ENCODE measurements at places on chromosomes 1 and 21. TPM values are rescaled to one million over a fixed set of nuclear protein-coding genes. Genes with fewer than 3 reads are reported as not detected.
A peak's percentile ranks its signal among the peaks of the same experiment; 100 is the strongest.

DNA sequence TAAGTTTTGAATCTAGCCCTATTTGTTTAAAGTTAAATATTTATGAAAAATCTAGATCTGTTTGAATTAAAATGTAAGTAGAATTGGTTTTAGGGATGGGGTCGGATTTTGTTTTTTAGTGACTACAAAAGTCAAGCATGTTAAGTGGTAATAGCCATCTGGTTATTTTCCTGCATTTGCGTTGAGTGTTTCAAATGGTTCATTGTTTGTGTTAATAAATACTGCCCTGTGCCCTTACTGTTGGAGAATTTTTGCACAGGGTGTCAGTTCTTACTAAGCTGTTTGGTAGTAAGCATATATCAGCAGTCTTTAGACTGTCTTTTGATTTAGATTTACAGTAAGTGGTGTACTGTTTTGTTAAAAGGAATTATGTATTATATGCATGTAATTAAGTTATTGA is 46.1 kb upstream of the TARS2 start:
- no peak for DNase-seq

DNA sequence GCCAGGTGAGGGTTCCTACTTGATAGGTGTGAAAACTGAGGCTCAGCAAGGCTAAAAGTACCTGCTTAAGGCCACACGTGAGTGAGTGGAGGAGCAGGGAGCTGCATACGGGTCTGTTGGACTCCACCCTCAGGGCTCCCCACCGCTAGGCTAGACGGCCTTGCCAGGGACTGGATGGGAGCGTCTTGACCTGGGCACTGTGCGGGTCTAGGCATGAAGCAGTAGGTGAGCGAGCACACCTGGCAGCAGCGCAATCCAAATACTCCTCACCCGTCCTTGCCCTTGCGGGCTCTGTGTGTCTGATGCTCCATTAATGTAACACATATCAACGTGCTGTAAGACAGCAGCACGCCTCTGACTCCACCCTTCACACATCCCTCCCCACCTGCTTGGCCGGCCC is 94.0 kb downstream of the LACTBL1 start:
- no peak for DNase-seq

- no peak for DNase-seq
Observed at GRCh38 chr1:88488237-88488636, 195.8 kb upstream of the PKN2 start.

DNA sequence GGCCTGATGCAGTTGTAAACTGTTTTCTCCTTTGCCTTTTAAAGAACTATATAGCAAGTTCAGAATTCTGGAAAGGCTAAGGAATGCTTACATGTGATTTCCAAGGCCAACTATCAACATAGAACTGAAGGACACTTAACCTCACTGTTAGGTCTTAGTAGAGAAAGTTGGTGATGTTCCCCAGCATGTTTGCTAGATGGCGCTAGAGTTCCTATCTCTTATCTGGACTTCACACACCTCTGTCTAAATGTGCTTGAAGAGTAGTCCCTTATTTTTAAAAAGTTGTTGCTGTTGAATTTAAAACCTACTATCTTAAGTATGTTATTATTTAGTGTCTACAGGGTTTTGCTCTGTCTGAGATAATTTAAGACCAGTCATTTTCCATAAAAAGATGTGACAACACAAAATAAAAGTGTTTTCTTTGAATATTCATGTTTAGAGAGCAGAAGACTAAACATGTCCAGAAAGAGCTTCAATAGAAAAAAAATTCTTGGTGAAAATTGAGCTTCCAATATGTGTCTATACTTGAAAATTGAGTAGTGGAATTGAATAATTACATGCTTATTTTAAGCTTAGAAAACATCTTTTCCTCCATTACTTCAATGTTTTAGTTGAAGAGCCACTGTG is 237.3 kb downstream of the S1PR1 start:
- no peak for DNase-seq

DNA sequence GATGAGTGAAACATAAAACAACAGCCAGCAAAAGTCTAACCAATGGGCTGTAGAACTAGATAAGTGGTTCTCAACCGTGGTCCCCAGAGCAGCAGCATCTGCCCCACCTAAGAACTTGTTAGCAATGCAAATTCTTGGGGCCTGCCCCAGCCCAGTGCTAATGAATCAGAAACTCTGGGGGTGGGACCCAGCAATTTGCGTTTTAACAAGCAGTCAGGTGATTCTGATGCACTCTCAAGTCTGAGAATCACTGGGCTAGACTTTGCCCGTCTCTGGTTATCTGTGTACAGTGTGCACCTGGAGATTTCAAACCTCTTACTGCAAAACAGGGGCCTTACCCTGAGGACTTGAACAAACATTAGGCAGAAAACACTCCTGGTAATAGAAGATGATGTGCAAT is 66.5 kb downstream of the PLXNA2 start:
- no peak for DNase-seq

DNA sequence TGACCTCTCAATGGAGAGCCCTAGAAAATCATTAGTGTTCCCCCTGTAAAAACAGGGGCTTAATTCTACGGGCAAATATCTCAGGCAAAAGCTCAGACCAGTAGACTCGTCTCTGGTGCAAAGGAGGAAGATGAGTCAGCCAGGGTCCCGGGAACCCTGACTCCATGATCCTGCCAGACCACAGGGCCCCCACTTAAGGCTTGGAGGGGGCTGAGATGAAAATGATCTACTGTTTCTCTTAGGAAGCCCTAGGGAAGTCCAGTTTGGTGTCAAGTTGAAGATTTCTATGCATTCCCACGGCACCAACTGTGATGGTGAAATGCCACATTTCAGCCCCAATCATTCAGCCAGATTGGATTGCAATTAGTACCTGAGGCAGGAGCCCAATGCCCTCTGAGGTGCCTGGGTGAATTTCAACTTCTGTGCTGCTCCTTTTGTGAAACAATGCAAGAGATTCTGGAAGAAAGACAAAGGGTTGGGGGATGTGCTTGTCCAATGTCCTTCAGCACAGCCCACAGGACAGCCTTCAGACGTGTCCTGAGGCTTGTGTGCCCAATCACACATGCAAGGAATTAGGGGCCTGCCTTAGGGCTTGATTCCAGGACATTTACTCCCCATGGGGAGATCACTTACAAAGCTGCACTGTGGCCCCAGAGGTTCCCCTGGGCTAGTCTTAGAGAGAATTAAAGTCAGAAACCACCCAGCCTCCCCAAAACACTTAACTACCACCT is 18.1 kb downstream of the NAV1 start:
- DNase-seq, result no peak

DNA sequence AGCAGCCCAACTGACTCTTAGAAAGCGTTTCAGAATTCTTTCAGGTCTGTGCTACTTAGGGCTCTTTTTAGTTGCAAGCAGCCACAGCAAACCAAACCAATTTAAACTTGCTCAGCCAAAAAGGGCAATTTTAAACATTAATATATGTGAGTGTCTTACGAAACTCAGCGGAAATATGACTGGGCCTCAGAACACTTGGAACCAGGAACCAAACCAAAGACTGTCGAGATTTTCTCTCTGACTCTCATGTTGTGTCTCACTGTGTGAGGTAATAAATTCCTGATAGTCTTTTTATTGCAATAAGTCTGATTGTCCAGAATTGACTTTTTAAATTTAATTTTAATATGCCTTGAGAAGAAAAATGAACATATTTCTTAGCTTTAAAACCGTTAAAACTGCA is 122.3 kb downstream of the SYF2 start:
- no peak for DNase-seq

DNA sequence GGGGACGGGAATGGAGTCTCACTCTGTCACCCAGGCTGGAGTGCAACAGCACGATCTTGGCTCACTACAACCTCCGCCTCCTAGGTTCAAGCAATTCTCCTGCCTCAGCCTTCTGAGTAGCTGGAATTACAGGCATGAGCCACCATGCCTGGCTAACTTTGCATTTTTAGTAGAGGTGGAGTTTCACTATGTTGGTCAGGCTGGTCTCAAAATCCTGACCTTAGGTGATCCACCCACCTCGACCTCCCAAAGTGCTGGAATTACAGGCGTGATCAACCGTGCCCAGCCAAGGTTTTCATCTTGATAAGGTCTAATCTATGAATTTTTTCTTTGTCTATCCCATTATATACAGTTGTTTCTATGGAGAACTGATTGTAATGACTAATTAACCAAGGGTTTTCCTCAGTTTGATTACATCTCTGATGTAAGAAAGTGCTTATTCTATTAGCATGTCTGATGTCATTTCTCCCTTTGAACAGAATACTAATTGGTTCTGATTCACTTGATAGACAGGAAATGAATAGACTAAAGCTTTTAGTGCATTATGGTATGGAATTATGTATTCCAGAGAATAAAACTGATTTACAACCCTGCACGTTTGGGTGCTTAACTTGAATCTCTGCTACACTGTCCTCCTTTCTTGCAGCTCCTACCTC is 11.9 kb downstream of the PACC1 start:
- peak; percentile 16 for DNase-seq

- peak; percentile 52 for DNase-seq
Observed at GRCh38 chr1:116909512-116910378, at the start of gene PTGFRN. TSS of gene PTGFRN (plus strand) at chr1:116909916. CDS start at chr1:116910204, 288 bp downstream.

PIK3C2B gene
- total RNA-seq, result 0.28 TPM

CLCA4 gene
- not detected for total RNA-seq

MMEL1 gene
- not detected for total RNA-seq

NUDT4B gene
- total RNA-seq, result 8.8 TPM
